ENCODE measurements at places on chromosomes 2 and 18. TPM values are rescaled to one million over a fixed set of nuclear protein-coding genes. Genes with fewer than 3 reads are reported as not detected.

Gene UGT1A8
- not detected for polyA plus RNA-seq

Gene NEU2
- not detected for polyA plus RNA-seq

Gene OR6B3
- polyA plus RNA-seq = not detected

Gene PPP1R1C
- 7.2 TPM for polyA plus RNA-seq

Gene NTSR2
- 18.4 TPM for polyA plus RNA-seq

Gene TMEM87B
- polyA plus RNA-seq = 4.2 TPM

Gene KRTCAP3
- 14.7 TPM for polyA plus RNA-seq

Gene ITPRID2
- 14.7 TPM for polyA plus RNA-seq

Gene ITM2C
- 519 TPM for polyA plus RNA-seq

Gene ALK
- polyA plus RNA-seq = 0.41 TPM

Gene GALR1
- polyA plus RNA-seq = 0.10 TPM

Gene FAM228B
- polyA plus RNA-seq = 10.9 TPM

Gene TWIST2
- polyA plus RNA-seq = not detected

Gene FEZ2
- polyA plus RNA-seq = 20.3 TPM

All from brain (organoid and tissue), 16 donors.